ENCODE measurements at places on chromosomes 5 and 9. TPM values are rescaled to one million over a fixed set of nuclear protein-coding genes. Genes with fewer than 3 reads are reported as not detected.

DNA sequence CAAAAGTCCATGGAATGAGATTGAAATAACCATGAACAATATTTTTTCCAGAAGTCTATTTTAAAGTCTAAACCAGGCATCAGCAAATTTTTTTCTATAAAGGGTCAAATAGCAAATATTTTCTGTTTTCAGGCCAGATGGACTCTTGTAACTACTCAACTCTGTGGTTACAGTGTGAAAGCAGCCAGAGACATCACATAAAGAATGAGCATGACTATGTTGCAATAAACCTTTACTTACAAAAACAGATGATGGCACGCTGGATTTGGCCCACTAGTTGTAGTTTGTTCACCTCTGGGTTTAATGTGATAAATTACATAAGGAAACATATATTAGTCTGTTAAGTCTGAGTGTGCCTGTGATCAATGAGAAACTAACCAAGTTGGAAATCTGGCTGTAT, 319.2 kb downstream of the TRPM3 start:
- no peaks in the 10 kb centered on the region for H3K4me1 ChIP-seq
- H3K27me3 ChIP-seq, result no peaks in the 10 kb centered on the region
- no peaks in the 10 kb centered on the region for H3K36me3 ChIP-seq
- H3K4me3 ChIP-seq, result no peak overlapping the region

GRCh38 chr5:163772644-163773043, 267.2 kb downstream of the MAT2B start:
- no peak for DNase-seq
- H3K27ac ChIP-seq, result no peak overlapping the region
- H3K27me3 ChIP-seq, result no peaks in the 10 kb centered on the region
- no peaks in the 10 kb centered on the region for H3K4me1 ChIP-seq
- no peaks in the 10 kb centered on the region for H3K36me3 ChIP-seq

DNA sequence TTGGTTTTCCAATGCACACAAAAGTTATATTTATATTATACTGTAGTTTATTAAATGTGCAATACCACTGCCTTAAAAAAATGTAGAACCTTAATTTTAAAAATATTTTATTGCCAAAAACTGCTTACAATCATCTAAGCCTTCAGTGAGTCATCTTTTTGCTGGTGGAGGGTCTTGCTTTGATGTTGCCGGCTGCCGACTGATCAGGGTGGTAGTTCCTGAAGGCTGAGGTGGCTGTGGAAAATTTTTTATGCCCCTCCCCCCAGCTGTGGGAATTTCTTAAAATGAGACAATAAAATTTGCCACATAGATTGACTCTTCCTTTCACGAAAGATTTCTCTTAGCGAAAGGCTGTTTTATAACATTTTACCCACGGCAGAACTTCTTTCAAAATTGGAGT, 75.9 kb upstream of the SLC25A51 start:
- no peak overlapping the region for H3K4me3 ChIP-seq
- DNase-seq, result no peak
- peaks cover 31% of the 10 kb centered on the region for H3K4me1 ChIP-seq
- H3K27ac ChIP-seq, result no peak overlapping the region
- H3K36me3 ChIP-seq, result no peaks in the 10 kb centered on the region

- DNase-seq, result no peak
- no peak overlapping the region for H3K4me3 ChIP-seq
- H3K27me3 ChIP-seq, result no peaks in the 10 kb centered on the region
Observed at GRCh38 chr5:33184367-33184766, 256.4 kb upstream of the TARS1 start.

DNA sequence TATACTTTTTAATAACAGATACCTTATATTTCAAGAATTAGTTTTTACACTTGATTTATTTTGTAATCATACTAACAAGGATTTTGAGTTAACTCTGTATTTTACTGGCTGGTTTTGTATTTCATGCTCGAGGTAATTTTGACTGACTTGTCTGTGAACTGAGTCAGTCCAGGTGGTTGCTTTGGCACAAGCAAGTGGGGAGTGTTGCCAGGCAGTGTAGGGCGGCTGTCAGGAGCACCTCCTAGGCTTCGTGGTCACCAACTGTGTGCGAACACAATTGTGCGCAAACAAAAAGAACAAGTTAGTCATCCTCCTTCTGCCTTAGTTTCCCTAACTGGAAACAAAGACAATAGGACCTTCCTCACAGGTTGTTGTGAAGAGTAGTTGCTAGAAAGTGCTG, 286.3 kb downstream of the ADGRV1 start:
- H3K27me3 ChIP-seq, result no peaks in the 10 kb centered on the region
- no peak overlapping the region for H3K4me3 ChIP-seq
- DNase-seq, result no peak
- no peak overlapping the region for H3K27ac ChIP-seq
- no peaks in the 10 kb centered on the region for H3K4me1 ChIP-seq

GRCh38 chr5:1826235-1826980, 25.2 kb downstream of the NDUFS6 start:
- no peak overlapping the region for H3K27ac ChIP-seq
- no peaks in the 10 kb centered on the region for H3K27me3 ChIP-seq
- H3K4me3 ChIP-seq, result no peak overlapping the region
- peaks cover 34% of the 10 kb centered on the region for H3K36me3 ChIP-seq

DNA sequence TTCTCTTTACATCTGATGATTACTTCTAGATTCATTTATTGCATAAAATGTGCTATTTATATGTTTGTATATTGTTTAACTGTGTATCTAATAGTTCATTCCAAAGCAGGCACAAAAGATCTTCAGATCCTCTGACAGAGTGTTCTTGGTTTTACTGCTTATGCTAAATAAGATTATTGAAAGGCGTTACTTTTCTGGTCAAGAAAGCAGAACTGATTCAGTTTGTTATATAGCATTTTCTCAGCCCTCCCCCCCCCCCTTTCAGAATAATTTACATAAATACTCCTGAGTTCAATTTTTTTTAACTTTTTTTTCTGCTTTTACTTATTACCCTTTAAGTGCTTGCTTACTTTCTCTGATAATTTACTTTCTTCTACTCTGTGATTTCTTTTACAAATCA, 15.4 kb downstream of the CDC42SE2 start:
- H3K27ac ChIP-seq, result no peak overlapping the region
- no peaks in the 10 kb centered on the region for H3K27me3 ChIP-seq
- DNase-seq, result no peak
- peaks cover 5% of the 10 kb centered on the region for H3K4me1 ChIP-seq
- no peak overlapping the region for H3K4me3 ChIP-seq

Gene TNFSF15
- total RNA-seq, result not detected

Gene FIBCD1
- 4.6 TPM for total RNA-seq

Gene ZDHHC11
- 10.8 TPM for total RNA-seq

Gene PHF24
- total RNA-seq, result 0.67 TPM

Gene ANKRD31
- 0.07 TPM for total RNA-seq

Data from right atrium auricular region (tissue), 2 donors.